ENCODE measurements at places on chromosomes 4 and X.
A peak's percentile ranks its signal among the peaks of the same experiment; 100 is the strongest.

GRCh38 chr4:80306260-80306659 lies 29.3 kb upstream of the CFAP299 start:
- DNase-seq: no peak

DNA sequence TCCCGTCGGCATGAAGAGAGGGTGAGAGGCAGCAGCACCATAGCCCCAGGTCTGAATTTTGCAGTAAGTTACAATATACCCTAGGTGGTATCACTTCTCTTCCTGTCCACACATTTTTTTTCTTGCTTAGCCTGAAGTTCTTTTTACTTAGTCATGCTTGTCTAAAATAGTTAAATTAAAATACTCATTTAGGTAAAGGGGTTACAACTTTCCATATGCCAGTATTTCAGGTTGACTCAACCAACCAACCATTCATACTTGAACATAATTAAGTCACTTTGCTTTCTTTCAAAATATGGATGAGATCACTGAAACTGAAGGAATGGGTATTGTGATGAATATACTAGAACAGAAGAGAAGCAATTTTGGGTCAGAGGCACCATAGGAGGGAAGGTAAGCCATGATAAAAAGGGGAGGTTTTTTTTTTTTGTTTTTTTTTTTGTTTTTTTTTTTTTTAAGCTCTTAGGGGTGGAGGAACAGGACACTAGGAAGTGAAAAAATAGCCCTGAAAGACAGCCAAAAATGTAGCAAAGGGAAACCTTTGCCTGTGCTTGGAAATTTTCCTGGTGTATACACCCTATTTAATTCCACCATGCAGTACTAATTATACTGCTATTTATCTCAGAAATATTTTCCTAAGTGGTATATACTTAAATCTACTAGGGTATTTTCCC lies 41.8 kb downstream of the RPS6KA3 start:
- no peak for DNase-seq

- DNase-seq: no peak
Observed at GRCh38 chrX:22538580-22538979, 265.9 kb downstream of the CBLL2 start.

DNA sequence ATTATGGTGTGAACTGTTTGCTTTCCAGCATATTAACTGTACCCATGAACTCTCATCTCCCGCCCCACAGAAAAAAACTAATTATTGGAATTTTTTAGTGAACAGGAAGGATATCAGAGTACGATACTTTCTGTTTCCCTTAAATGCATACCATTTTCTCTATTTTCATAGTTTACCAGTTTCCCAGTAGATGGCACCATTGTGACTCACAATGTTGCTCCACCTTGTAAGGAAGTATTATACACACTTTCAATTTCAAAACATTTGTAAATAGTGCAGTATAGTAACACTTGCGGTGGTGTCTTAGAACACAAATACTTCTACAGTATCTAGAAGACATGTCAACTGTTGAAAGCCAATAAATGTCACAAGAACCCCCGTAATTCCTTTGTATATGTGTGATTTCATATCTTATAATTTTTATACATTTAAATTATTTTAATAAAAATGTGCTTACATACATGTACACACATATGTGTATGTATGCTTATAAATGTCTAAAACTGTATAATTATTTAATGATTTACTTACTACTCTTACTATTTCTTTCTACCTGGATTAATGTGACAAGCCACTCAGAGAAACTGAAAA lies 167.3 kb downstream of the SLIT2 start:
- DNase-seq: no peak

- DNase-seq: no peak
Observed at GRCh38 chrX:148363471-148364235, 136.8 kb upstream of the AFF2 start.

DNA sequence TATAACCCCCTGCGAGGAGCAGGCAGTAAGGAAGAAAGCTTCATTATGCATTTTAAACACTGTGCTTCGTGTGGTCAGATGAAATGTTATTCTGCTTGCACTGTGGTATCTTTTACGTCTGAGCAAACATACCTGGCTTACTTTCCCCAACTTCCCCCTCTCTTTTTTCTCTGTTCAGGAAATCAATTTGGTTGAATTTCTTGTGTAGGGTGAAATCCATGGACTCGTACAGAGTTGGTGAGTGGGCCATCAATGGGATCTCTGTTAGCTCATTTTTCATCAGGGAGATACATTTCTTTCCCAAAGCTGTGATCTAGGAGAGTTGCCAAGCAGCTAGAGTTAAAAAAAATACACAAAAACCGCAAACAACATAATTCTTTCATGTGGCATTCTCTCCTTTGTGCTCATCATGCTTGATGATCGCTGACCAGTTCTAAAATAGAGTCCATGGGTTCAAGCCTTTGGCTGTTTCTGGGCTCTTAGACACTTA lies 98.5 kb downstream of the FRAS1 start:
- DNase-seq: no peak

- DNase-seq: no peak
Observed at GRCh38 chr4:101328063-101328602, 19.2 kb downstream of the PPP3CA start.

DNA sequence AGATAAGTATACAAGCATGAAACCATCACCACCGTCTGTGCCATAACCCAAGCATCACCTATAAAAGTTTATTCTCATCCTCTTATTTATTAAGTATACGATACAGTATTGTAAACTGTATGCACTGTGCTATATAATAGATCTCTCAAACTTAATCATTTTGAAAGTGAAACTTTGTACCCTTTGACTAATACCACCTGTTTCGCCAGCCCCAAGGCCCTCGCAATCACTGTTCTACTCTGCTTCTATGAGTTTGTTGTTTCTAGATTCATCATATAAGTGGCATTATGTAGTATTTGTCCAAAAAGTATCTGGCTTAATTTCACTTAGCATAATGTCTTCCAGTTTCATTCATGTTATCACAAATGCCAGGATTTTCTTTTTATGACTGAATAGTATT lies 72.1 kb upstream of the DOCK11 start:
- no peak for DNase-seq

GRCh38 chr4:118173956-118174725 lies 139.9 kb downstream of the NDST3 start:
- DNase-seq: no peak

DNA sequence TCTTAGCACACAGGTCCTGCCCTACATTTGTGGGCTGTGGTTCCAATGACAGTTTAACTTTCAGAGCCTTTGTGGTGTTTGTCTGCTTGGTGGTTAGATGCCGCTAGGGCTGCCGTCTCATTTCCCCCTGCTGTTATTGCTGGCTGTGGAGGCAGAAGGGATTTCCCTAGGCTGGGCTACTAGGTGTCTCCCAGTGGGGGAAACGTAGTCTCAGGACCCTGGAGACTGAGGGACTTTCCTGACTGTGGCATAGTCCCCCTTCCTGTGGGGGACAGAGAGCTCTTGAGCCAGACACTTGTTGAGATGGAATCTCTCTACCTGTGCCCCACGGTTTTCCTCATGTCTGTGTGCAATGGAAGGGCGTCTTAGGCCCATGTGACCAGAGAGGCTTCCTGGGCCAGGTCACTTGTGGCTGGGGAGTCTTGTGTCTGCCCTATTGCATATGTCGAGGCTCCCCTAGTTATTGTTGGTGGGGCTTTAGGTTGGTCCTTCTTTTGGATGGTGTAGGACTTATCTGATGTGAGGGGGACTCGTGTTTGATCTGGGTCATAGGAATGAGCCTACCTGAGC lies 68.2 kb downstream of the ARHGAP10 start:
- DNase-seq: peak; percentile 15

- DNase-seq: peak; percentile 16
Observed at GRCh38 chrX:140141444-140142029, 176.2 kb upstream of the CXorf66 start.

GRCh38 chrX:78653118-78653822 lies 5.9 kb downstream of the RTL3 start:
- DNase-seq: no peak

GRCh38 chr4:78322032-78322431 lies 229.5 kb upstream of the ANXA3 start:
- no peak for DNase-seq

DNA sequence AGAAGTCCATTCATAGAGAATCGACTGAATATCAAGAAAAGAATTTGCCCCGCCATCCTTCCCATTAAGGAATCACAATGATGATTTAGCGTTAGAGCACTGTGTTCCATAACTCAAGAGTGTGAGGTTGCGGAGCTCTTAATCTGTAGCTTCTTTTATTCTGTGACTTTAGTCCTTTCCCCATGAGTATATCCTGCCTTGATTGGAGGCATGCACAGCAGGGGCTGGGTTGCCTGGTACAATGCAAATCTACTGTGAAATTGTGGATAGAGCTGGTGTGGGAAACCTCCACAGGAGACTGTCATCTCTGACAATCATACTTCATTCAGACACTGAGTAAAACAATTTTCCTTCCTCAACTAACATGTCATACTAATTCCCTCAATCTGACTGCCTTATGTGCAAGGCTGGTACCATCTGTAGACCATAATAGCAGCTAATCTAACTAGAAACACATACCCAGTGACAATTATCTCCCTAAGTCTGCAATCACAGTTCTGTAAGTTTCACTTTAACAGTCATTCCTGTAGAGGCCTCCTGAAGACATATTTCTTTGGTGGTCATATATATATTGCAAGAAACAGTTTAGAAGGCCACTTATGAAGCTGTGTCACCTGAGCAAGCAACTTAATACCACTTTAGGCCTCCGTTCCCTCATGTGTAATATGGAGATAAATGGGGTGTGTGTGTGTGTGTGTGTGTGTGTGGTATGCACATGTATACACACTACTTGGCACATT lies 355.2 kb upstream of the FAM241A start:
- DNase-seq: no peak

- no peak for DNase-seq
Observed at GRCh38 chr4:40395908-40396793, 61.0 kb downstream of the CHRNA9 start.

DNA sequence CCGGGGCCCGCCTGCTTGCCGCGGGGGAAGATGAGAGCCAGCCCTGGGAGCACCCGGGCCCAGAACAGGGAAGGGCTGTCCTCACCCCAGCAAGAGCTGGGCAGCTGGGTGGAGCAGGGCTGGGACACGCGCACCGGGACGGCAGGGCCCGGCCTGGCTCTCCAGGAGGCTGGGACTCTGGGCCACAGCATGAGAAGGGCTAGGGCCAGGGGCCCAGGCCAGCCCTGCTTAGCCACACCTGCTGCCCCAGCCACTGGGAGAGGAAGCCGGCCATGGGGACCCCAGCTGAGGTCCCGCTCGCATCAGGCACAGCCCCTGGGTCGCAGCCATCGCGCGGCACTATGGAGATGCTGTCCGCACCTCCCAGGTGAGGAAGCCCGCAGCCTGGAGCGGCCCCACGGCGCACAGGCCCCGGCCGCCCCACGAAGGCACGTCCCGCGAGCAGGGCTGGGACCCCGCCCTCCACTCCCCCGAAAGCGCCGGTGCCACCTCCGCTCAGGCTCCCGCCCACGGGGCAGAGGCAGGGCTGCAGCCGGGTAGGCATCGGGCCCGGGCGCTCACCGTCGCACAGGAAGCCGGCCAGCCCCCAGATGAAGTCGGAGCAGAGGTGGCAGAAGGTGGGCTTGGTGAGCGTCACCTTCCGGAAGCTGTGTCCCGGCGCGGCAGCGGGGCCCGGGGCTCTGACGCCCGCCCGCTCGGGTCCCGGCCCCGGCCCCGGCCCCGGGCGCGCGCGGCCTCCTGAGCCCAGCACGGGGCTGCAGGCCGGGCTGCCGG lies 531 bp downstream of the DGKQ start:
- DNase-seq: peak; percentile 44

DNA sequence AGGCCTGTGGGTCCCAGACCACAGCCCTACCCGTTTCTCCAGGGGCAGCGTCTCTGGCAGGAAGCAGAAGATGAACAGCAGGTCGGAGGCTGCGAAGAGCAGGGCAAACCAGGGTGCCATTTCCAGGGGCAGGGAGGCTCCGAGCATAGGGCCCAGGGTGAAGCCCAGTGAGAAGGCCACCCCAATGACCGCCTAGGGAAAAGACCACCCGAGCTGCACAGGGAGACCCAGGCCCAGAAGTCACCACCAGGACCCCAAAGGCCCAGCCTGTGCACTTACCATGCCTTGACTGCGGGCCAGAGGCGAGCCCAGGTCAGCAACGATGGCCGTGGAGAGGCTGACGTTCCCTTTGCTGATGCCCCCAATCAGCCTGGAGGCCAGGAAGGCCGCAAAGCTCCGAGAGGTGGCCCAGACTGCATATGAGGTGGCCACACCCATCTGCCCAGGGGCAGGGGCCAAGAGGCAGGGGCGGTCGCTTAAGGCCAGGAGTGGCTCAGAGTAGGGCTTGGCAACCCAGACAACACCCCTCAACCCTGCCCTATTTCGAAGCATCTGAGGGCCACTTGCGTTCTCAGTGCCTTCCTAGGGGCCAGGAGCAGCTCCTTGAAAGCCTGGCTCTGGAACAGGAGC lies 30.8 kb downstream of the NOP14 start:
- no peak for DNase-seq

DNA sequence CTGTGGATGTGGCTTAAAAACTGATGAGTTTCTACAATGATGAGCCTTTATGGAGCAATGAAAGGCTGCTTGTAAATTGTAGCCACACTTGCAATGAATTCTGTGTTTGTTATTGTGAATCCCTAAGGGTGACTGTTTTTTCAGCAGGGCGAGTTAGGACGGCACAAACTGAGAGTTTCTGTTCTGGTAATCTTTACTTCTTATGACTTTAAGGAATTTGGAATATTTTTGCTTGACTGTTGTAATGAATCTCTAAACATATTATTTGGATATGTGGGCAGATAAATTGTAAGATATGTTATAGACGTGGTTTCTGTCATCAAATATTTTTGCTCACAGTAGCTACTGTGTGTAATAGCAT lies 22.2 kb downstream of the RBPJ start:
- no peak for DNase-seq

- DNase-seq: no peak
Observed at GRCh38 chrX:121128925-121129877, 81.8 kb downstream of the GLUD2 start.

- DNase-seq: no peak
Observed at GRCh38 chr4:25722964-25723363, 67.3 kb downstream of the SLC34A2 start.

DNA sequence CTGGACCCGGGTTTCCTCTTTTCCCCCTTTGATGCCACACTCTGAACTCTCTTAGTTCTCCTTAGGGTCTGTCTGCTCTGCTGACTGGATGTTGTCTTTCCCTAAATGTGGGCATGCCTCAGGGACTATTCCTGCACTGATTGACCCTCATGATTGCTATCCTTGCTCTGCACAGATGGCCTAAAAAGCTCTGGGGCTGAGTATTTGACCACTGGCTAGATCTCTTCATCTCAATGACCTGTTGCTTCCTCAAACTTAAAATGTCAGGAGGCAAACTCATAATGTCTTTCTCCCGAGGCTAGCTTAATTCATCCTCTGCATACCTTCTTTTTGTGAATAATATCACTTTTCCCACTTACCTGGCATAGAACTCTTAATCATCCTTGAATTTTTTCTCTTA lies 157.4 kb downstream of the GATB start:
- no peak for DNase-seq

- DNase-seq: no peak
Observed at GRCh38 chr4:1404573-1405253, 1.5 kb downstream of the NKX1-1 start.
